Left forelimb (tissue), 1 donor: ENCODE measurements at places on chromosomes 16 and 17.

GRCh38 chr17:38456031-38456815 lies 28.0 kb downstream of the ARHGAP23 start:
- no peak for DNase-seq

GRCh38 chr17:72421128-72422092 lies 300.6 kb downstream of the SOX9 start:
- DNase-seq, result no peak

DNA sequence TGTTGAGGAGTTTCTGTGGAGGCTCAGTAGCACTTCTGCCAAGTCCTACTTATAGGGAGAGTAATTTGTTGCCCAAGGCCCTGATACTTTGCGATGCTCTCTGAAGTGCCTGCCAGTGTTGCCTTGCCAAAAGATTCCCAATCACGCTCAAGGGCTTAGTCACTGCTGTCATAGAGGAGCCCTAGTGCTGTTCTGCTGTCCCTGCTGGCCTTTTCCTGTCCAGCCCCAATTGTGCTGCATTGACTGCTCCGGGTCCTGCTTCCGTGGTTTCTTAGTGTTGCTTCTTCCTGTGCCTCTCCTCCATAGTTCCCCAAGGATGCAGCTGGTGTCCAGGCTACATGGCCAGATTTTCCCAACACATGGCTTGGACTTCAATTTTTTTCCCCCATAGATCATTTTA lies 13.9 kb downstream of the NUP93 start:
- DNase-seq, result no peak

- no peak for DNase-seq
These were observed 2.0 kb downstream of the GPRC5B start for GRCh38 chr16:19882646-19883045.

GRCh38 chr17:45101546-45101882 lies 30.8 kb downstream of the PLCD3 start:
- no peak for DNase-seq
